Activated CD4-positive, alpha-beta memory T cell treated with anti-CD3 and anti-CD28 coated beads for 36 hours (primary cell): ENCODE measurements at places on chromosomes 7 and 10. TPM values are rescaled to one million over a fixed set of nuclear protein-coding genes. Genes with fewer than 3 reads are reported as not detected.
A peak's percentile ranks its signal among the peaks of the same experiment; 100 is the strongest.

DNA sequence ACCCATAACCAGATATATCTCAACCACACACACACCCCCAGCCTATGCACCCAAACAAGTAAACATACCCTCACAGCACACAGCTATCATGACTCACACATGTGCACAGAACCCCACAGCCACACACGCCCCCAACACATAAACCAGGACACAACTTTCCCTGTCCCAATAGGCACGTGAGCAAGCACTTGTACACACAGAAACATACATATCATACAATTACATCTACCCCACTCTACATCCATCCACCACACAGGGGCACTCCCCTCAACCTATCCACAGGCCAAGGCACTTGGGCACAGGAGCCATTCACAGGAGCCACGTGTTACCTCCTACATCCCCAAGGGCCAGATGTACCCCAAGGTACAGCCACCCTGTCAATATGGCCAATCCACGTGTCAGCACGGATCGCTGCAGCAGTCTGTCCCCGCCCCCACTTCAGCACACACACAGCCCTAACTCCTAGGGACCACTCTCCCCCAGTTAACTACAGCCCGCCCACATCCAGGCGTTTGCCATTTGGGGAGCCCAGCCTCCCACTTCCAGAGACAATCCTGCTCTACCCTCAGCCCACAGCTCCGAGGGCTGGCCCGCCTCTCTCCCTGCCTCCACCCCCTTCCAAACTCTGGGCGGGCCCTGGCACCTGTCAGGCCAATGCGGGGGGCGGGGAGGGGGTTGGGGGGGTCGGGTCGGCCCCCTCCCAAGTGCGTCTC lies 163.5 kb downstream of the SH3PXD2A start:
- peak; percentile 29 for DNase-seq

GRCh38 chr10:115026746-115027140 lies 66.4 kb upstream of the ATRNL1 start:
- no peak for DNase-seq

Gene ETV1
- total RNA-seq, result 0.59 TPM

DNA sequence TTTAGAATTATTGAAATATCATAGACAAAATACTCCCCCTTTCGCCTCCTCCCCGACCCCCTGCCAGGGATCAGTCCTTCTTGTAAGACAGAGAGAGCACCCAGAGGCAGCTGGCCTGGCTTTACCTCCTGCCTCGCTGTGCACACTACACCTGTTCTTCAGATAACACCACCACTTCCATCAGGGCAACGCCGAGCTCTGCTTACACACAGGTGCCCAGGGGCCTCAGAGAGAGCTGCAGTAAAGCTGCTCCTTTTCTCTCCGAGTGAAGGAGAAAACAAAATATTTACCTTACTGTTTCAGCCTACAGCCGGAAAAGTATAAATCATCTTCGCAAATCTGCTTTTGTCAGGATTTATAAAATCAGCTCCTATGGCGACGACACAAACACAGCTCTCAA lies 80.7 kb downstream of the HIPK2 start:
- DNase-seq, result no peak

- no peak for DNase-seq
Measured at GRCh38 chr10:29968585-29968984, 90.8 kb downstream of the JCAD start.

- DNase-seq, result no peak
Measured at GRCh38 chr7:116522247-116522646, 2.6 kb upstream of the CAV1 start.
